ENCODE measurements at places on chromosomes 7 and 10. TPM values are rescaled to one million over a fixed set of nuclear protein-coding genes. Genes with fewer than 3 reads are reported as not detected.

SLIT1 gene
- 8.2 TPM for total RNA-seq

FBXO24 gene
- 2.5 TPM for total RNA-seq

C10orf53 gene
- not detected for total RNA-seq

KLF14 gene
- 0.16 TPM for total RNA-seq

SLC26A5 gene
- total RNA-seq = 0.71 TPM

SCIN gene
- 3.4 TPM for total RNA-seq
